ENCODE measurements at places on chromosomes 1 and 21. TPM values are rescaled to one million over a fixed set of nuclear protein-coding genes. Genes with fewer than 3 reads are reported as not detected.

Gene ZDHHC18
- total RNA-seq: 7.7 TPM

Gene FAM167B
- total RNA-seq: 0.38 TPM

Gene ITLN1
- total RNA-seq: not detected

Gene CR1L
- not detected for total RNA-seq

Gene URB2
- total RNA-seq: 7.6 TPM

Gene FYB2
- total RNA-seq: not detected

Gene SH3BP5L
- total RNA-seq: 43.3 TPM

Gene F13B
- under 0.01 TPM for total RNA-seq

Data from regular cardiac myocyte (primary cell).